ENCODE measurements at places on chromosomes 1 and 21.

- H3K4me3 ChIP-seq: peak overlapping the region; percentile 55
- H3K27me3 ChIP-seq: no peaks in the 10 kb centered on the region
- H3K4me1 ChIP-seq: peaks cover 17% of the 10 kb centered on the region
- DNase-seq: peak; percentile 35
- H3K27ac ChIP-seq: peak overlapping the region; percentile 23
- peaks cover 14% of the 10 kb centered on the region for H3K36me3 ChIP-seq
Observed at GRCh38 chr1:225977937-225978748, 21.0 kb downstream of the SDE2 start.

DNA sequence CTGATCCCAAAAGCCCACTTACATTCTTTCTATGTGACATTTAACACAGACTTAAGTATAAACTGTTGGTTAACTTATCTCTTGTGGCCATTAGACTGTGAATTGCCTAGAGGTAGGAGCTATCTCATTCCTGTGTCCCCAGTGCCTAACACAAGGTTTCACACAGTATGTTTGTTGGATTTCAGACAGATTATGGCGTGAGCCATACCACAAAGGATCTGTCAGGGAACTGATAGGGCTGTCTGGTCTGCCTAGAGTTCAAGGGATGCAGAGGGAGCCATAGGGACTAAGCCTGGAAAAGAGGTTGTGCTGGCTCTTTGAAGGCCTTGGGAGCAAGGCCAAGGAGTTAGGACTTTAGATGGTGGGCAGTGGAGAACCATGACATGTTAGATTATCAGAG, 40.0 kb downstream of the MEF2D start:
- H3K27ac ChIP-seq: peak overlapping the region; percentile 66
- H3K4me3 ChIP-seq: no peak overlapping the region
- no peaks in the 10 kb centered on the region for H3K27me3 ChIP-seq
- peaks cover 18% of the 10 kb centered on the region for H3K4me1 ChIP-seq
- H3K36me3 ChIP-seq: peaks cover 8% of the 10 kb centered on the region

- no peak overlapping the region for H3K27ac ChIP-seq
- H3K4me3 ChIP-seq: no peak overlapping the region
- no peak for DNase-seq
Observed at GRCh38 chr1:29504709-29505410, 268.5 kb downstream of the PTPRU start.

DNA sequence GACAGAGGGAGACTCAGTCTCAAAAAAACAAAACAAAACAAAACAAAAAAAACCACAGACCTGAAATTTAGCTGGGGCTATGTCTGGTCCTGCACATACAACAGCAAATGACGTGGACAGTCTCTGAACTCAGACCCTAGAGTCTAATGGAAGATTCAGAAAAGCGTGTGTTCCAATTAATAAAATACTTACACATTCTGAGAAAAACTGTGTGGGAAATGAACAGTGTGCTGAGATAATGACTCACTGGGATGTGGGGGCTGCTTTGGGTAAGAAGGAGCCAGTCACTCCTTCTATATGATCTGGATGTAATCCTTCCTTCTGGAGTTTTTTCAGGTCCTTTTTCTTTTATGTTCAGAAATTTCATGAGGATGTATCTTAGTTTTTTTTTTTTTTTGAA, 29.4 kb downstream of the CLDN14 start:
- H3K27me3 ChIP-seq: peaks cover 6% of the 10 kb centered on the region
- H3K36me3 ChIP-seq: no peaks in the 10 kb centered on the region
- no peak overlapping the region for H3K27ac ChIP-seq

GRCh38 chr1:84300501-84300900, 1.0 kb upstream of the SAMD13 start:
- no peak overlapping the region for H3K4me3 ChIP-seq
- no peaks in the 10 kb centered on the region for H3K36me3 ChIP-seq
- DNase-seq: no peak
- H3K27ac ChIP-seq: no peak overlapping the region

GRCh38 chr1:178538192-178538916, 25.4 kb downstream of the TEX35 start:
- H3K27ac ChIP-seq: no peak overlapping the region
- no peaks in the 10 kb centered on the region for H3K27me3 ChIP-seq
- no peak for DNase-seq
- H3K4me1 ChIP-seq: peaks cover 12% of the 10 kb centered on the region

- H3K4me1 ChIP-seq: peaks cover 5% of the 10 kb centered on the region
- H3K27ac ChIP-seq: no peak overlapping the region
- peak overlapping the region; percentile 60 for H3K4me3 ChIP-seq
- H3K36me3 ChIP-seq: no peaks in the 10 kb centered on the region
Observed at GRCh38 chr1:84758968-84759491, 68.8 kb upstream of the SSX2IP start.

- H3K27me3 ChIP-seq: no peaks in the 10 kb centered on the region
- peaks cover 35% of the 10 kb centered on the region for H3K36me3 ChIP-seq
- H3K27ac ChIP-seq: no peak overlapping the region
- DNase-seq: no peak
- no peak overlapping the region for H3K4me3 ChIP-seq
- no peaks in the 10 kb centered on the region for H3K4me1 ChIP-seq
Observed at GRCh38 chr1:19780267-19780877, 19.3 kb downstream of the TMCO4 start.

DNA sequence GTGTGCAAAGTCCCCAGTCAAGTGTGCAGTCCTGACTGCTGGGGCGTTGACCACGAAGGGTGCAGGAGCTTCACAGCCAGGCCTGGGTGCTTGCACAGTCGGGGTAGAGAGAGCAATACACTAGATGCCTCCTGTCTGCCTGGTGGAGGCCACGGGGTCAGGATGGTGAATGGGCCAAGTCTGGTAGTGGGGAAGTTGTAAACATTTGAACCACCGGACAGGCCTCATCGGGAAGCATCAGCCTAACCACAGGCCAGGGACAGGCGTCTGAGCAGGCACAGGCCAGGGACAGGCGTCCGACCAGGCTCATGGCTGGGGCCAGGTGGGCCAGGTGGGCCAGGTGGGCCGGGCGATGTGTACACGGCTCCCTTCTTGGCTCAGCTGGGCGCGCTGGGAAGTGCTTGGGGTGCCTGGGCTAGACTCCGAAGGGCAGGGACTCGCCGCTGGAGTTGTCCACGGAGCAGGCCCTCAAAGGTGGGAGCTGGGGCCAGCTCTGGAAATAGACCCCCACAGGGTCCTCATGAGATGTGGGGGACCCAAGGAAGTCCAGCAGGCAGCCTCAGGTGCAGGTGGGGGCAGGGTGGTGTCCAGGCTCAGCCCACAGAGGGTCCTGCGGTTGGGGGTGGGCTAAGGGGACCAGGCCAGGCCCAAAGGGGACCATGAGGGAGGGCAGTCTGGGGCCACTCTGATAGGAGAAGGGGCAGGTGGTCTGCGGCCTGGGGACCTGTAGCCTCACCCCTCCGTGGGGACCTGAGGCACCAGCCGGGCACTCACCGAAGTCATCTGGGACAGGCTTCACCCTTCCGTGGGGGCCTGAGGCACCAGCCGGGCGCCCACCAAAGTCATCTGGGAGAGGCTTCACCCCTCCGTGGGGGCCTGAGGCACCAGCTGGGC, 15.0 kb downstream of the COL6A1 start:
- H3K36me3 ChIP-seq: no peaks in the 10 kb centered on the region
- DNase-seq: no peak
- no peaks in the 10 kb centered on the region for H3K4me1 ChIP-seq
- H3K27me3 ChIP-seq: peaks cover 4% of the 10 kb centered on the region
- H3K4me3 ChIP-seq: no peak overlapping the region

DNA sequence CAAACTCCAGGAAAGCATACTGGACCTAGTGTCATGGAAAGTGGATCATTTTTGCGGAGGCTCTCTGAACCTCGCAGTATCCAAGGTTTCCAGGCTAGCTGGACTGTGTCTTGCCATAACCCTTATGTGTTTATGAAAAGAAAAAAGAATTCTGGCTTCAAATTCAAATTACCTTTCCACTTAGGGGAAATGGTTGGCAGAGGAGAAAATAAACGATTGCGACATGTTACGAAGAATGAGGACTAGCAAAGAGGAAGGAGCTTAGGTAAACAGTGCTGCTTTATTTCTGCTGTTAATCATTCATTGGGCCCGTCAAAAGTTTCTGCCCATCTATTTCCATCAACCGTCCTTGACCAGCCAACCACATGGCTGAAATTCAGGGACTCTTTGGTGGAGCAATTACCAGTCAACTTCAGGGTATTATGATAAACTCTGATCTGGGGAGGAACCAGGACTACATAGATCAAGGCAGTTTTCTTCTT, at the start of gene C4BPA:
TSS of gene C4BPA (plus strand) at position 342 of the 482 bp plus-strand sequence. CDS start 8,793 bp downstream, outside the sequence.
- H3K27me3 ChIP-seq: peaks cover 14% of the 10 kb centered on the region
- no peaks in the 10 kb centered on the region for H3K36me3 ChIP-seq
- no peak for DNase-seq
- no peak within 1 kb of the TSS for H3K4me3 ChIP-seq
- no peak within 1 kb of the TSS for H3K27ac ChIP-seq

DNA sequence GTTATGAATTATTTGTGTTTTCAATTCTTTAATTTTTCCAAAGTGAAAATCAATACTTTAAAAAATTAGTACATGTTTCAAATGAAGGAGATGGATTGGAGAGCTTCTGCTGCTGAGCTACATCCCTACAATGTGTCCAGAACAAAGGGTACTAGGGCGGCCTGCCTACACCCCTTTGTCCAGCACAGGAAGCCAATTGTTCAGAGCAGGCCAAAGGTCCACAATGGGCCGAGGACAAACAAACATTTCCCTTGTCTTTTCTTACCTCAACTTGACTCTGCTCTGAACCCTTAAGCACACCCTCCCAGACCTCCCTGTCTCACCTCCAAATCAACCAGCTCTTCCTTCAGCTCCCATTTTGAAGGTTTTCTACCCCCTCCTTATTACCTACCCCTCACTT, 39.4 kb upstream of the CAMK1G start:
- H3K27me3 ChIP-seq: peaks cover 20% of the 10 kb centered on the region
- no peaks in the 10 kb centered on the region for H3K36me3 ChIP-seq
- DNase-seq: no peak
- H3K4me1 ChIP-seq: no peaks in the 10 kb centered on the region
- no peak overlapping the region for H3K4me3 ChIP-seq
- no peak overlapping the region for H3K27ac ChIP-seq

- H3K36me3 ChIP-seq: peaks cover 6% of the 10 kb centered on the region
- H3K4me1 ChIP-seq: peaks cover 3% of the 10 kb centered on the region
- no peak overlapping the region for H3K27ac ChIP-seq
- no peak overlapping the region for H3K4me3 ChIP-seq
Observed at GRCh38 chr1:20164694-20165202, 21.1 kb upstream of the UBXN10 start.

- no peak overlapping the region for H3K4me3 ChIP-seq
- no peaks in the 10 kb centered on the region for H3K4me1 ChIP-seq
- no peak for DNase-seq
- no peak overlapping the region for H3K27ac ChIP-seq
- H3K36me3 ChIP-seq: no peaks in the 10 kb centered on the region
Observed at GRCh38 chr1:199220031-199220430, 581.2 kb downstream of the PTPRC start.

- peaks cover 4% of the 10 kb centered on the region for H3K4me1 ChIP-seq
- H3K36me3 ChIP-seq: no peaks in the 10 kb centered on the region
- no peaks in the 10 kb centered on the region for H3K27me3 ChIP-seq
- DNase-seq: no peak
Observed at GRCh38 chr1:84436876-84437655, 38.8 kb downstream of the DNASE2B start.

DNA sequence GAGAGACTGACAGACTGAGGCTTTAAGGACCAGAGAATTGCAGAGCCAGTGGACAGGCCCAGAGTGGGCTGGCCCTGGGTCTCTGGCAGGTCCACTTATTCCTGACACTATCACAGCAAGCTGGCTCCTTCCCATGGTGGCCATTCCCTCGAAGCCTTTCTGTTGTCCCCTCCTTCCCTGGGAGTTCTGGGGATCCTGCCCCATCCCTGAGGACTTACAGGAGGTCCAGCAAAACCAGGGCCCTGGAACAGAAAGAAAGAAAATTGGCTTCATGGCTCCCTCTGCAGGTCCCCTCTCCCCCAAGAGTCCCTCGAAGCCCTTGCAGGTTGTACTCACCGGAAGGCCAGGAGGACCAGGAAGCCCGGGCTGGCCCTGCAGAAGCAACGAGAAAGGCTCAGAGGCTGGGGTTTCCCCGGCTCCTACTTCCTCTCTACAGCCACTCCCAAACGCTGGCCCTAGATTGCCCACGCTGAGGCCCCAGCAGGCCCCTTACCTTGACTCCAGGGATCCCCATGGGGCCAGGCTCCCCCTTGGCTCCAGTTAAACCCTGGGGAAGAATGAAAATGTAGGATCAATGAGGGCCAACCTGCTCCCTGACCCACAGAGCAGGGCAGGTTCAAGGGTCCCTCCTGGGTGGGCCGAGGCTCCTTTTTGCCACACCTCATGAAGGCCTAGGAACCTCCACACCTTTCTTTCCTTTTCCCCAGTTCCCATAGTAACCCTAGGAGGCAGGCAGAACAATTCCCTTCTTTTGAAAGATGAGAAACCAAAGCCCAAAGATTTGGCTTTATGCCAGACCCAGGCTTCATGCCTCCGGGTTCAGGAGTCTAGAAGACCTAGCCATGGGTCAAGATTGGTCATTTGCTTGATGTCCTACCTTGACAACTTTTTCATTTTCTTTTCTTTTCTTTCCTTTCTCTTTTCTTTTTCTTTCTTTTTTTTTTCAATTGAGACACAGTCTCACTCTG, 4.6 kb downstream of the COL9A2 start:
- H3K4me3 ChIP-seq: peak overlapping the region; percentile 73
- no peaks in the 10 kb centered on the region for H3K27me3 ChIP-seq
- no peak for DNase-seq
- H3K36me3 ChIP-seq: no peaks in the 10 kb centered on the region

DNA sequence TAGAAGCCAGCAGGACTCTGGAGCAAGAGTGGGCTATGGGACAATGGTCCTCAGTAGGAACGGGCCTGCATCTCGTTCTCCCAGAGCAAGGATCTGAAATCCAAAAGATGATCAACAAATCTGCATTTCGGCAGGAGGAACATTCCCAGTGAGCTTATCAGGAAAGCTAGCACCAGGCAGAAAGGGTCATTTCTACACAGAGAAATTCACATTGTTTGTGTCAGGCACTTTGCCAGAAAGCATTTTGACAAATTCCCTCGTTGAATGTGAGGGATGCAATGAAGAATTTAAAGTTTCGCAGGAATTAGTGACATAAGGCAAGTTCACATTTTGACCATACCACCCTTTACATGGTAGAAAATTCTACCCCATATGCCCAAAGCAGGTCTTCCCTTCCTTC, 31.6 kb upstream of the ETS2 start:
- no peak for DNase-seq
- H3K27ac ChIP-seq: no peak overlapping the region
- peaks cover 10% of the 10 kb centered on the region for H3K4me1 ChIP-seq

GRCh38 chr1:172429331-172430127, 9.0 kb downstream of the C1orf105 start:
- H3K27me3 ChIP-seq: no peaks in the 10 kb centered on the region
- H3K27ac ChIP-seq: no peak overlapping the region
- no peak for DNase-seq
- H3K36me3 ChIP-seq: peaks cover 1% of the 10 kb centered on the region
- no peak overlapping the region for H3K4me3 ChIP-seq

DNA sequence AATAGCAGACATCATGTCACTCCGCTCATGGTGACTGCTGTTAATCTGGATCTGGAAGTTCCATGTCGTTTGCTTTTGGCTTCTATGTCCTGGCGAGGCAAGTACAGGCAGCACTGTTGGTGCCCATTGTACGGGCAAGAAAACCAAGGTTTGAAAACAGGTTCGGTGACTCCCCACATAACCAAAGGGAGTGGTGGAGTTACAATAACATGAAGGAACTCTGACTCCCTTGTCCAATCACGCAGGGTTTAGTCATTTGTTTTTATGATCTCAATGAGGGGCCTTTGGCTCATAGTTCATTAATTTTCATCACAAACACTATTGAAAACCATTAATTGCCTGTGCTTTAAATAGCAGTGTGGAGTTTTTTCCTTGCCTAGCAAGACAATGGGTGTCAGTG, 82.9 kb upstream of the SSX2IP start:
- no peak overlapping the region for H3K4me3 ChIP-seq
- H3K27me3 ChIP-seq: peaks cover 7% of the 10 kb centered on the region
- no peak for DNase-seq
- H3K36me3 ChIP-seq: no peaks in the 10 kb centered on the region
- no peak overlapping the region for H3K27ac ChIP-seq
- H3K4me1 ChIP-seq: no peaks in the 10 kb centered on the region

All from memory B cell (primary cell).